ENCODE measurements at places on chromosomes 13 and 19.

GRCh38 chr13:44904967-44905366 lies 84.3 kb downstream of the NUFIP1 start:
- DNase-seq, result peak; percentile 97

- DNase-seq, result peak; percentile 44
Measured at GRCh38 chr13:24692561-24692960, 12.4 kb downstream of the ATP12A start.

GRCh38 chr13:99986741-99987140 lies 5.2 kb downstream of the ZIC2 start:
- no peak for DNase-seq

- DNase-seq, result no peak
Measured at GRCh38 chr19:36773223-36773579, 594 bp upstream of the ZNF850 start.

- no peak for DNase-seq
Measured at GRCh38 chr13:66033924-66034323, 1196.2 kb downstream of the PCDH9 start.

DNA sequence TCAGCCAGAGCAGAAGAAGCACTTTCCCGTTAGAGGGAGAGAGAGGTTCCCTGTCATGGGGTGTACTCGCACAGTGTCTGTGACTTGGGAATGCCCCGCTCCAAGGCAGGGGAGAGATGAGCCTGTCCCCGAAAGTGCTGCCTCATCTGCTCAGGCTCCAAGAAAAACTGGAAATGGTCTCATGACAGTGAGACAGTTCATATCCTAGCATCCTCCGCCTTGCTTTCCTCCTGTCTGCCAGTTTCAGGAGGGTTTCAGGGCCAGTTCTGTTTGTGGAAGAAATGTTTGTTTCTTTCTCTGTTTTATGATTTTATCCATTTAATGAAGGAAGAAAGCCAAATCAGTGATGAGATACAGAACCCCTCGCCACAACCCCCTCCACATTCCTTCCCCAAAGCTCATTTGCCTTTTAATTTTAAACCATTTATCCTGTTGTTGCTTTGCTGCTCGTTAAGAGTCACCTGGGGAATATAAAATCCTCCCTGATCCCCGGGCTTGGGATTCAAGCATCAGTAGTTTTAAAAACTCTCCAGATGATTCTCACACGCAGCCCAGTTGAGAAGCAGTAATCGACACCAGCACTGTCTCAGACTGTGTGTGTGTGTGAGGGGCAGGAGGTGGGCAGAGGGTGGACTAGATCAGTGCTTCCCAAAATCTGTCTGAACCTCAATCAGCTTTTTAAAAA lies 144.6 kb upstream of the UBL3 start:
- peak; percentile 33 for DNase-seq
